Thoracic aorta (tissue), 2 donors: ENCODE measurements at places on chromosomes 3 and 15. TPM values are rescaled to one million over a fixed set of nuclear protein-coding genes. Genes with fewer than 3 reads are reported as not detected.

DNA sequence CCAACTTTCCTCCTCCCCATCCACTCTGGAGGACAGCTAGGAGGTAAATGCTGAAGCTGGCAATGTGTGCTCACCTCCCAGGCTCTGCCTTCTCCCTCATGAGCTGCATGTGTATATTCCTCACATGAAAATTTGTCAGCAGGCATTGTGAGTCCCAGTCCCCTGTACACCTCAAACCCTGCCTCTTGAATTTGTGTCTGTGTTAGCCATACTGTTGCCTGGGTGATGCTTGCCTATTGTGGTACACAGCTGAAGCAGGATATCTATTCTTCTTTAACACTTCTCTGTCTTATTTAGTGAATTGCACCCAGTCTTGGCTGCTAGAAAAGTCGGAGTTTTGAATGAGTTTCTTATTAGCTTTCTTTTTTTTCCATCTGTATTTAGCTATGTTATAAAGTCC, 586.0 kb upstream of the TGFBR2 start:
- no peak for DNase-seq

GRCh38 chr15:26772154-26773066, at the start of gene GABRB3:
Gene GABRB3, minus strand, starts transcription at chr15:26773066.
- DNase-seq = no peak

GRCh38 chr15:68400066-68400456, 31.9 kb downstream of the ITGA11 start:
- DNase-seq = no peak

GRCh38 chr3:72446218-72447058, 401.8 kb downstream of the SHQ1 start:
- DNase-seq = no peak

GRCh38 chr3:136805795-136806194, 13.1 kb upstream of the SLC35G2 start:
- DNase-seq = no peak

PYDC2 gene
- not detected for total RNA-seq

FMN1 gene
- 27.5 TPM for total RNA-seq

GUCA1C gene
- total RNA-seq = not detected

CFAP100 gene
- total RNA-seq = not detected
